OCI-LY7 (cell line): ENCODE measurements at places on chromosomes 1 and 21.
A peak's percentile ranks its signal among the peaks of the same experiment; 100 is the strongest.

DNA sequence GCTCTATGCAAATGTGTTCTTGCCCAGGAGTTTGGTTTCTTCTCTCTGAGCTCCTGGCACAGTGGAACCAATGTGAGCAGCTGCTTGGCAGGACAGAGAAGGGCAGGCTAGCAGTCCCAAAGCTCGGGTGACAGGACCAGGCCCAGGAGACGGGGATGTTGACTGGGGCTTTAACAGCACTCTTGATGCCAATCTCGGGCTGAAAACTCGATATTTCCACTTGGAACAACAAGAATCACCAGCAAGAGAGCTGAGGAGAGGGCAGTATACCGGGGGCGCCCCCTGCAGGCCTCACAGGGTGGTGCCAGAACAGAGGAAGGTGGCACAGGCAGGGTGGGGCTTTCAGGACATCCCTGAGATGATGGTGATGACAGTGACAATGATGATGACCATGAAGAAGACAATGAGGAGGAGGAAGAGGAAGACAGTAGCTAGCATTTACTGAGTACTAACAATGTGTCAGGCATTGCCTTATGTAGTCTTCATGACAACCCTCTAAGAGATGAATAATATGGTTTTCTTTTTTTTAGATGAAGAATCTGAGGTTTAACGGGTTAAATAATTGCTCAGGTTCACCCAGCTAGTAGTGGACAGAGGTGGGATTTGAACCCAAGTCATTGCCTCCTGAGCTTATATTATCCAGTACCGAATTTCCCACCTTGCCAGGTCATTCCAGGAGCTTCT lies 2.7 kb upstream of the KCNJ9 start:
- DNase-seq = peak; percentile 56

- peak; percentile 73 for DNase-seq
Observed at GRCh38 chr1:232952514-232953499, 2.4 kb downstream of the NTPCR start.

GRCh38 chr1:171468120-171468750 lies 17.1 kb upstream of the PRRC2C start:
- no peak for DNase-seq

GRCh38 chr21:41612674-41613532 lies 104.9 kb upstream of the TMPRSS2 start:
- DNase-seq = peak; percentile 41

DNA sequence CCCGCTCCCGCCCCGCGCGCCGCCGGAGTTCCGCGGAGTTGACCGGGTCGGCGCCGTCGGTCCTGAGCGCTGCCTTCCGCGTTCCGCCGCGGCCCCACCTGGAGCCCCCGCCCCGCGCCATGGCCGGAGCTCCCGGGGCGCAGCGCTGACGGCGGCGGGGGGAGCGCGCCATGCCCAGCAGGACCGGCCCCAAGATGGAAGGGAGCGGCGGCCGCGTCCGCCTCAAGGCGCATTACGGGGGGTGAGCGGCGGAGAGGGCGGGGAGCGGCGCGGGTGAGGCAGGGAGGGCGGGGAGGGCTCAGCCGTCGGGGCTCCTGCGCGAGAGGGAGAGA lies 216 bp downstream of the PRKCZ start:
- no peak for DNase-seq

GRCh38 chr1:162144853-162145252 lies 75.4 kb downstream of the NOS1AP start:
- DNase-seq = no peak

- no peak for DNase-seq
Observed at GRCh38 chr1:37515185-37516034, 844 bp upstream of the MEAF6 start.
